ENCODE measurements at places on chromosomes 12 and 14. TPM values are rescaled to one million over a fixed set of nuclear protein-coding genes. Genes with fewer than 3 reads are reported as not detected.

The INSM2 gene
- total RNA-seq = not detected

The RD3L gene
- not detected for total RNA-seq

The TAS2R43 gene
- total RNA-seq = 1.2 TPM

The DTX1 gene
- 0.66 TPM for total RNA-seq

The OTUB2 gene
- 3.3 TPM for total RNA-seq

The CTSG gene
- total RNA-seq = not detected

The SLC6A15 gene
- not detected for total RNA-seq

The POU6F1 gene
- 7.2 TPM for total RNA-seq

The ACVR1B gene
- 6.3 TPM for total RNA-seq

The ADAMTS20 gene
- not detected for total RNA-seq

The NGB gene
- total RNA-seq = not detected

The LRRK2 gene
- total RNA-seq = not detected

The FAM186B gene
- 0.29 TPM for total RNA-seq

The TEX52 gene
- not detected for total RNA-seq

The KRT82 gene
- not detected for total RNA-seq

The TSPAN19 gene
- not detected for total RNA-seq

The C12orf43 gene
- total RNA-seq = 23.2 TPM

The SRRM4 gene
- total RNA-seq = not detected

The HOXC11 gene
- not detected for total RNA-seq

The B4GALNT3 gene
- total RNA-seq = 13.6 TPM

The P3H3 gene
- 2.7 TPM for total RNA-seq

The FKBP3 gene
- 53.2 TPM for total RNA-seq

The ENDOU gene
- total RNA-seq = not detected

The GLIPR1L1 gene
- total RNA-seq = not detected

The GLT8D2 gene
- total RNA-seq = 0.24 TPM

The ADAM21 gene
- not detected for total RNA-seq

The CCDC38 gene
- total RNA-seq = 0.12 TPM

The TFCP2 gene
- total RNA-seq = 40.2 TPM

The MBIP gene
- total RNA-seq = 22.6 TPM

The GALNT16 gene
- total RNA-seq = 0.02 TPM

The DIO3 gene
- total RNA-seq = not detected

The TSPAN11 gene
- not detected for total RNA-seq

The LTBP2 gene
- total RNA-seq = 0.07 TPM

The BICDL1 gene
- total RNA-seq = 99.4 TPM

The ASIC1 gene
- total RNA-seq = 4.6 TPM

The LMNTD1 gene
- total RNA-seq = not detected

The ZNF740 gene
- 51.7 TPM for total RNA-seq

The PTGDR gene
- total RNA-seq = 0.56 TPM

The CIT gene
- 60.8 TPM for total RNA-seq

The PTPRB gene
- not detected for total RNA-seq

The POTEG gene
- total RNA-seq = not detected

The PUS7L gene
- 24.3 TPM for total RNA-seq

The TSPAN31 gene
- 25.4 TPM for total RNA-seq

The SLC8A3 gene
- total RNA-seq = 0.29 TPM

The KRT71 gene
- total RNA-seq = not detected

The GYS2 gene
- 0.24 TPM for total RNA-seq

The PLEKHG7 gene
- not detected for total RNA-seq

The SOX5 gene
- 1.5 TPM for total RNA-seq

The C3AR1 gene
- 5.8 TPM for total RNA-seq

The SLC2A14 gene
- not detected for total RNA-seq

The SLC10A1 gene
- total RNA-seq = not detected

The DPY19L2 gene
- total RNA-seq = 0.56 TPM

The TMCC3 gene
- total RNA-seq = 0.37 TPM

The ACRBP gene
- total RNA-seq = 1.5 TPM

The GALNT9 gene
- total RNA-seq = not detected
